ENCODE measurements at places on chromosomes 7 and 10. TPM values are rescaled to one million over a fixed set of nuclear protein-coding genes. Genes with fewer than 3 reads are reported as not detected.

CHAT gene
- total RNA-seq: not detected

MALRD1 gene
- total RNA-seq: not detected

GRCh38 chr7:127895814-127896280, 135.4 kb downstream of the LRRC4 start:
- DNase-seq: no peak

DNA sequence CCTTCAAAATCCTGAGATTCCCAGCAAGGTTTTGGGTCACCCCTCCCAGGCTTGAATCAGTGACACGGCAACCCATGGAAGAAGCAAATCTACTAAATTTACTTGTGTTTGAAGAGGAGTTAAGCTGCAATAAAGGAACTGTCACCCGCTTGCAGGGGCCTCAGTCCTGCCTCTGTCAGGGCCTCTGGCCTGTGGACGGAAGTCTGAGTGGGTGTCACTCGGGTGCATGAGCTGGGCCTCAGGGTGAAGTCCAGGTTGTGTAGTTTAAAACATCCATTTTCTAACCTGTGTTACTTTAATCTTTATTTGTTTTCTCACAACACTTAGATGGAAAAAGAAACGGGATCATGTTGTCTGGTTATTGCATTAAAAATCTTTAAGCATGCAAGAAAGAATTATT, 234.9 kb downstream of the ADARB2 start:
- DNase-seq: no peak

GRCh38 chr7:48455363-48455762, 284.1 kb downstream of the ABCA13 start:
- DNase-seq: no peak

GRCh38 chr10:113095419-113096127, 145.5 kb downstream of the TCF7L2 start:
- no peak for DNase-seq

GRCh38 chr7:103990991-103991390, 1.5 kb upstream of the RELN start:
- DNase-seq: peak; percentile 87

- DNase-seq: peak; percentile 71
Measured at GRCh38 chr10:69757553-69758309, 44.0 kb upstream of the COL13A1 start.

DNA sequence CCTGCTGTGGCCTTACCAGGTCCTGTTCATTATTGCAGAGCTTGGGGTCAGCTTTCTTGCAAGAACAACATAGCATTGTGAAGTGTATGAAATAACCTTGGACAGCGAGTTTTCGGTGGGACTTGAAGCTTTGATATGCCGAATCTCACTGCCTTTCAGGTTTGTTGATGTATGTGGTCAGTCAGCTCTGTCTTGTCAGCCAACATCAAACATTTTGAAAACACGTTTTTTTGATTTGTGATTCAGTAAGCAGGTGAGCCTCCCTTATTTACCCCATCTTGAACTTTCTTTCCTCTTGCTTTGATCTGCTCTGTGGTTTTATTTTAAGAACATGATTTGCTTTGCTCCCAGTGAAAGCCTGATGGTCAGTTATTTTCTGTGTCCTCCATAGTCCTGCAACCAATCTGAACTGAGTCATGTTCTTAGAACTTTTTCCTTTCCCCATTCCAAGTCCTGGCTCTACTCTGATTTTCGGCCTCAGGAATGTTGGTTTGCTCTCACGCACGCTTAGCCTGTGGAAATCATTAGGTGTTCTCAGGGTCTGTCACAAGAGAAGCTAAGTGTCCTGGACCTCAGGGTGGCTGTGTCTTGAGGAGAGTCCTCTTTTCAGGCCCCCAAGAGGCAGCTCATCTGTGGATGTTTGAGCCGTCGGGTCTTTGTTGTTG, 8.7 kb downstream of the WBP1L start:
- DNase-seq: no peak

DNA sequence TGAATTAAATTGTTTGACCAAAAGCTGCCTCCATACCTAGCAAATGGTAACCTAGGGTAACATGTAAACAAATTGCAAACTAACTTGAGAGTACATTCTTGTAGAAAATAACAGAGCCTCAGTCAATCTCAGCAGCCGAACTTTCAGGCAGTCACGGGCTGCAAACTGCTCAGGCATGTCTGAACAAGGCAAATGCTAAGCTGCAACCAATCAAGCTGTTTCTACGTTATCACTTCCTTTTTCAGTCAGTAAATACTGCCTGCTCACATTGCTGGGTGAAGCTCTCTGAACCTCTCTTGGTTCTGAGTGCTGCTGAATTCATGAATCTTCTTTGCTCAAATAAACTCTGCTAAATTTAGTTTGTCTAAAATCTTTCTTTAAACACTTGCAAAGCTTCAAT, 1212.4 kb downstream of the SORCS1 start:
- no peak for DNase-seq

DNA sequence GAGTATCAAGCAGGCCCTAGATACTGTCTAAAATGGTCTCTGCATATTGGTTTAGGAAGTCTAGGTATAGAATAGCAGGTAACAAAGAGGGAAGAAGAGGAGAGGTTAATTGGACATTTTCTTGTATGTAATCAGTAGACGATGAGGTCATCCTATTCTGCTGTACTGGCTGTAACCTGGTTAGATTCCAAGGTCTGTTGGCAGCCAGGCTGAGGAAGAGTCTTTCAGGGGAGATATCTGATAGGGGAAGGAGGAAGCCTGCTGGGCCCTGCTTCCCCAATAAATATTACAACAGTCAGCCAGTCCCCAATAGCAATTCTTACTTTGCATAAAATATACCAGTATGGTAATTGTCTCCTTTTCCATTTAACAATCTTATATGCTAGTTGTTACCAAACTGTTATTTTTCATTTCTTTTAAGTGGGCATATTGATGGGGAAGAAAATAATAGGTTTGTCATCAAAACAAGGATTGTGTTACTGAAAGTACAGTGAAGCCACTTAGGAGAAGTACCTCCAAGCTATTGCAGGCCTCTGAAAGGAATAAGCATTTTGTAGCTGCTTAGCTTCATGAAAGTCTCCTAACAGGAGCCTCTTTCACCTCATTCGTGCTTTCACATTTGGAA, 186.4 kb downstream of the LRRC4 start:
- peak; percentile 95 for DNase-seq

DNA sequence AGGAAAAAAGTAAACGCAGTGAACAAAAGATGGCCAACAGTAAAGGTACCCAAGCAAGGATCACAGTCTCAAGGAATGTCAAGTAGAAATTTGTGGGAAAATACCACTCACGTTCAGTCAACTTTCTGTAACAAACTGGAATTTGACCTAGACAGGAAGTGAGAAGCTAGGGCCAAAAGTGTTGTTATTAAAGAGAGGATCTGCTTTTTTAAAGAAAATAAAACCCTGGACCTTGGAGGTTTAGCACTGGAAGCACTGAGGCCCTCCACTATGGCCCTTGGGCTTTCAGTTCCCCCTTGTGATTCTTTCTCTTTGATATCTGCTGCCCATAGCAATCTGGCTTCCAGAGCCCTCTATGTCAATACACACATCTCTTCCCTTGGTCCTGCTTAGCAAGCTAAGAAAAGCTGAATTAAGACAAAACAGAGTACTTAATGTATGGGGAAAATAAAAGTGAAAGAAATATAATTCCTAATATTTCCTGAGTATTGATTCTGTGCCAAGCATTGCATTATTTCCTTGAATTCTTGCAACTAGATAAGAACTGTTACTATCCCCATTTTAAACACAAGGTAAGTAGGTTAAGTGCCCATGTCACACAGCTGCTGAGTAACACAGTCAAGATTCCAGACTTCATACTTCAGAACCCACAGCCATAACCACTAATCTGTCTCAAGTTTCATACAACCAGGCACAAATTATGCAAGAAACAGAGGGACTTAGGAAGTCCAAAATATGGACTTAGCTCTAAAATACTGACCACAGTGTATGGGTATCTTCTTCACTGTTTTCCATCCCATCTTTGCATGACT, 2.6 kb upstream of the ZNF438 start:
- no peak for DNase-seq

DNA sequence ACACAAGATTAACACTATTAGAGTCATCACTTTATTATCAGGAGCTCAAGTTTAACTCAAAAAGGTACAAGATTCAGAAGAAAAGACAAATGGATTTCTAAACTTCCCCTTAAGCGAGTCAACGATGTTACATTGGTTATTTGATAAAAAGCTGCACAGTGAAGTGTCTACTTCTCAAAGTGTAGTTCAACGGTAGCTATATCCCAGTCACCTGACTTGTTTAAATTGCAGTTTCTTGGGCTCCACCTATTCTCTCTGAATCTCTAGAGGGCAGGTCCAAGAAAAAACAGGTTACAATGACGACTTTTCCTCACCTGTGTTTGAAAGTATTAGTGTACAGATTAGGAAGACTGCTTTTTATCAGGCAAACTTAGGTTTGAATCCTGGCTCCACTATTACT, 16.6 kb downstream of the MINDY3 start:
- no peak for DNase-seq

DNA sequence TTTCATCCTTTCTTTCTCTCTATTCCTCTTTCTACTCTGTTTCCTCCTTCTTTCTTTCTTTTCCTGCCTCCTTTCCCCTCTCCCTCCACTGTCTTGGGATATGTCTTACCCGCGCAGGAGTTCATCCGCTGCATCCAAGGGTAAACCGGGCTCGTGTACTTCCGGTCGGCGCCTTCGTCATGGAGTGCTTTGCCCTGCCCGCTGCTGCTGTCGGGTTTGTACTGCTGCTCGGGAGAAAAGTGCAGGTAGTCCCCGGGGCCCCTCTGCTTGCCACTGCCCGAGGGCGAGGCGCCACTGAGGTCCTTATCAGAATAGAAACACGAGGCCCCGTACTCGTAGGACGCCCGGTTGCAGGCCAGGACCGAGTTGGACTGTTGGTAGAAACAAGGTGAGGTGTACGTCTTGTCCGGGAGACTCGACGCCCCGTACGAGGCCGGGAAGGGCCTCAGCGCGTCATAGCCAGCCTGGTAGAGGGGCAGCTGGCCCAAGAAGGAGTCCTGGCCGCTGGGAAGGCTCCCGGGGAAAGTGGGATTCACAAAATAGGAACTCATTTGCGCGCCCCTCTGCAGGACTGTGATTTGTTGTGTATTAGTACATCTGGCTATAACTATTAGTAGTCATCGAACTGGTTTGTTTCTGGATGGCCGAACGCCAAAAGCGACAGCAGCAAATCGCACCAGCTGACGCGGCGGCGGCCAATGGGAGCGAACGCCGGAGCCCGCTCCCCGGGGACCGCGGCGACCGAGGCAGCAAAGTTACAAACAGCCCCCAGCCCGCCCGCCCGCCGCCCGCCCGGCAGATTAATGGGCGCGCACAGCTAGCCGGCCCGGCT, at the start of gene HOXA6:
HOXA6 (minus strand) TSS at position 576 of the 832 bp plus-strand sequence; CDS start at position 551, 25 bp downstream.
- no peak for DNase-seq

Measured in G401 (cell line).